ENCODE measurements at places on chromosomes 11 and 22. TPM values are rescaled to one million over a fixed set of nuclear protein-coding genes. Genes with fewer than 3 reads are reported as not detected.

FADD gene
- 36.5 TPM for total RNA-seq

NUDT8 gene
- 5.0 TPM for total RNA-seq

PTPN5 gene
- not detected for total RNA-seq

- H3K27ac ChIP-seq = no peak overlapping the region
- no peaks in the 10 kb centered on the region for H3K36me3 ChIP-seq
- peaks cover 7% of the 10 kb centered on the region for H3K27me3 ChIP-seq
- no peak overlapping the region for H3K4me3 ChIP-seq
- H3K4me1 ChIP-seq = no peaks in the 10 kb centered on the region
- no peak for DNase-seq
Measured at GRCh38 chr11:69193151-69193550, 37.4 kb downstream of the SMIM38 start.

Measured in fibroblast of lung (primary cell).